NCI-H524 (cell line): ENCODE measurements at places on chromosomes 5 and 9.

DNA sequence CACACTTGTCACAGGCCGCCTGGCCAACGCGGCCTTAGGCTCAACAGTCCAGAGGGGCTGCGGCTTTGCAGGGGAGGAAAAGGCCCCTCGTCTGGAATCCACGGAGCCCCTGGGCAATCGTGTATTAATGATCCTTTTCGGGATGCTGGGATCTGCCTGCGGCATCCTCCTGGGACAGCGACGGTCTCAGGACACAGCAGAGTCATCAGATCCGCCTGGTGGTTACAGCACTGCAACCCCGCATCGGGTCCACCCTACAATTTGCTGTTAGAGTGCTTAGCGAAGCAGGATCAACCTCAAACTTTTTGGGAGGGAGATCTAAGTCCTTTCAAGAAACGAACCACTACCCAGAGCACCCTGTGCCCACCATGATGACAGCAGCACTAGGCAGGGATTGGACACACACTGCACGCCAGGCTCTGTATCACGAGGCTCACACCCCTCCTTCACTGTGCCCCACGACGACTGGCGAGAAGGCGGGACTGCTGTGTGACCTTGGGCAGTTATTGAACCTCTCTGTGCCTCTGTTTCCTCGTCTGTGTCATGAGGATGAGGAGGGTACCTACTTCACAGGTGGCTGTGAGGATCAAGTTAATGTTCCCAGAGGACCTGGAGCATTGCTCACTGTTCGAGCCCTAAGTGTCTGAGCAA, 100.4 kb upstream of the COL5A1 start:
- no peak for DNase-seq

- no peak for DNase-seq
Measured at GRCh38 chr9:20022410-20022809, 233.6 kb upstream of the SLC24A2 start.

DNA sequence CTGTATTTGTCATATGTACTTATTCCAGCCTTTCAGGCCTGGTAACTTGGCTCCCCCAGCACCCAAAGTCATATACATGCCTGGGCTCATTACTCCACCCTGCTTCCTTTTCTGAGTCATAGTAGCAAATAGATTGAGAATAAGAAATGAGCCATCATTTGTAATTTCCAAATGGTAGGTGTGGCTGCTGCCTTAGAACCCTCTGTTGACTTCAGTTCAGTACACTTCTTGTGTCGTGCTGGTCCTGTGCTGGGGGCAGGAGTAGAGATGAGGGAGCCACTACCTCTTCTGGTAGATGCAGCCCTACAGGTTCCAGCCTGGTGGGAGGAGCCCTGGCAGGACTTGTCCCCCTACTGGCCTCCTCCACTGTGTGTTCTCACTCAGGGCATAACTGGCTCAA, 11.1 kb downstream of the GM2A start:
- DNase-seq: no peak

GRCh38 chr5:96876292-96876850, at the start of gene ERAP2:
Gene ERAP2, plus strand, starts transcription at chr5:96876500. Its CDS starts 3,186 bp downstream, at chr5:96879686.
- no peak for DNase-seq

DNA sequence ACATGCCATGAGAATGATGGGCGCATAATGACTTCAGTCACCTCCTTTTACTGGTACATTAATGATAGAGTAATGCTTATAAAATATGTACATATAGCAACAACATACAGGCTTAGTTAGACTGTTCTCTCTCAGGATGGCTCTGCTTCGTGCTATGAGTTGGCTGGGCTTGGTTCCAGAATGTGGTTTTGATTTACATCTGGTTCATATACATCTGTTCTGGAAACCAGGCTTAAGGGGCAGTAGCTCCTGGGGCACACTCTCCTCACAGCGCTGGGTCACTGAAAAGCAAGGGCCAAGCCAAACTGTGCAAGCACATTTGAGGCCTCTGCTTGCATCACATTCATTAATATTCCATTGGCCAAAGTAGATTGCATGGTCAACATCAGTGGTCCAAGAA, 44.9 kb downstream of the PCSK1 start:
- no peak for DNase-seq

GRCh38 chr5:180400416-180400815, 47.3 kb upstream of the GFPT2 start:
- no peak for DNase-seq

GRCh38 chr9:95315108-95315746, 2.3 kb downstream of the FANCC start:
- DNase-seq: no peak

- no peak for DNase-seq
Measured at GRCh38 chr9:33465596-33466564, 7.8 kb downstream of the NOL6 start.

- no peak for DNase-seq
Measured at GRCh38 chr5:139140591-139141071, 57.5 kb downstream of the SIL1 start.

DNA sequence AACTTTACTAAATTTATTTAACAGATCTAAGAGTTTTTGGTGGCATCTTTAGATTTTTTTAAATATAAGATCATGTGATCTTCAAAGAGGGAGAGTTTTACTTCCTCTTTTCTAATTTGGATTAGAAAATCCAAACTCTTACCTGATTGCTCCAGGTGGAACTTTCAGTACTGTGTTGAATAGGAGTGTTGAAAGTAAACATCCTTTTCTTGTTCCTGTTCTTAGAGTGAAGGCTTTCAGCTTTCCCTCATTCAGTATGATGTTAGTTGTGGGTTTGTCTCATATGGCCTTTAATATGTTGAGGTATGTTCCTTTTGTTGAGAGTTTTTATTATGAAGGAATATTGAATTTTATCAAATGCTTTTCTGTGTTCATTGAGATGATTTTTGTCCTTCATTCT, 650.0 kb upstream of the SGCD start:
- no peak for DNase-seq

- DNase-seq: no peak
Measured at GRCh38 chr5:170860818-170861666, 776 bp upstream of the RANBP17 start.
